ENCODE measurements at places on chromosomes 13 and 19. TPM values are rescaled to one million over a fixed set of nuclear protein-coding genes. Genes with fewer than 3 reads are reported as not detected.

The GZMM gene
- 0.38 TPM for total RNA-seq

The MYBPC2 gene
- not detected for total RNA-seq

The FREM2 gene
- total RNA-seq, result not detected

The PRKCSH gene
- 262 TPM for total RNA-seq

The IFNL1 gene
- not detected for total RNA-seq

The ATXN8OS gene
- not detected for total RNA-seq

The C19orf33 gene
- total RNA-seq, result 715 TPM

The MCEMP1 gene
- total RNA-seq, result not detected

Measured in A549 treated with GW870086 at 1 μM for 4 hours (cell line).